H1 (cell line): ENCODE measurements at places on chromosomes 1 and 21. TPM values are rescaled to one million over a fixed set of nuclear protein-coding genes. Genes with fewer than 3 reads are reported as not detected.
A peak's percentile ranks its signal among the peaks of the same experiment; 100 is the strongest.

RNF223 gene
- not detected in 2 replicates for total RNA-seq

CHI3L2 gene
- total RNA-seq: not detected in 2 replicates

RGS7 gene
- 2.1 and 3.0 TPM in 2 replicates for total RNA-seq

ARHGEF2 gene
- 68.3 and 80.5 TPM in 2 replicates for total RNA-seq

SRRM1 gene
- total RNA-seq: 230 and 255 TPM in 2 replicates

GUCA2A gene
- not detected in 2 replicates for total RNA-seq

S100A7 gene
- not detected in 2 replicates for total RNA-seq

DNA sequence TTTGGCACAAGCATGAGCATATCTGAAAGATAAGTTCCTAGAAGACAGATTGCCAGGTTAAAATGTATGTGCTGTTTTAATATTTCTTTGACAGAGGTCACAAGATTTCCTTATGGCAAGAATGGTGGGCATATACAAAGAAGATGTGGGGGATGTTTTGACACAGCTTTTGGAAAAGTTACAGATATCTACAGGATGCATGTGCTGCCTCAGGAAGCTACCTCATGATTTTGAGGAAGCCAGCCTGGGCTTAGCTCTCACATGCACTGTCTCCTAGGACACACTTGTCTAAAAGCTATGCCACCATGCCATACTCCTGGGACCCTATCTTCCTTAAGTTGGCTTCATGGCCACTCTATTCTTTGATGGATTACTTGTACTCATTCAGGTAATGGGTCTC, 99.9 kb downstream of the C1orf94 start:
- no peak for DNase-seq

- no peak for DNase-seq
These were observed 189.4 kb upstream of the PALMD start for GRCh38 chr1:99456536-99456935.

DNA sequence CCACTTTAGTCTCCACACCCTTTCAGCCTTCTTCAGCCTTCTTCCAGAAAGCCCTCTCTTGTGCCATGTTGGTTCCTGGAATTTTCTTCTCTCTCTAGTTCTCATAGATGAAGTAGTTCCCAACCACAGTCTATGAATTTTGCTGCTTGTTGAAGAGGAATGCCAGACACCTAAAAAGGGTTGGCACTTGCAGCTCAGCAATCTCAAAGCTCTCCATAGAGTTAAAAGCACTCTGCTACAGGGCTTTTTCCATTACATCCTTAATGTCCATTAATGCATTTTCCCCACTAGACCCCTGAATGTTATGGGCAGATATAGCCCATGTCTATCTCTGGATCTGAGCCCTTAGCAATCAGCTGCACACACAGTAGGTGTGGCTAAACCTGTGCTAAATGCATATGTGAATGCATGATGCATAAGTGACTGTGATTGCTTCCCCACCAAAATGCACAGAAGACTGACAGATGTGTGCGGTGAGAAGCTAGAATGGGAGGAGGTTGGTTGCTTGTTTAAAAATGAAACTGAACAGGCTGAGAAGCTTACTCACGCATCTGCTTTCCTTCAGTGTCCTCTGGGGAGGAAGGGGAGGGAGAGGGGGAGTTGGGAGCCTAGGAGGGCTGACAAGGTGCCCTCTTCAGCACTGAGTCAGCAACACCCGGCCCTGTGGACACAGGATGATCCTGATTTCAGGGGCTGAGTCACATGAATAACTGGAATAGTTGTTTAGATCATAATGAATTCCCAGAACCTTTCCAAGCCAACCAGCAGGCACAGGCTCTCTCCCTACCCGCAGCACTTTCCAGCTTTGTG, 146.1 kb upstream of the FGGY start:
- no peak for DNase-seq

DNA sequence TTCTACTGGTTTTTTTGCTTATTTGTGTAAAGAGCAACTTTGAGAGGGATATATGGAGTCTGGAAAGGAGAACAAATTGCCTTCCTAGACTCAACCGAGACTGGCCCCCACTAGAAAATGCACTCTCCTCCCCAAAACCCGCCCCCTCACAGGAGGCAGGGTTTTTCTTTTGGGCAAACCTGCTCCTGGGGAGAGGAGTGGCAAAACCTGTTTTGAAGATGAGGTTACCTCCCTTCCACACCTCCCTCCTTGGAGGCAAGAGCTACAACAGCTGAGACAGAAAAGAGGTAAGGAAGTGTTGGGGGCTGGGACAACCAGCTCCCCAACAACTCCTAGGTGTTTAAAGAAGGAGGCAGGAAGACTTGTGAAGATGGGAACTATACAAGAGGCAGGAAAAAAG, at the start of gene BNIPL:
TSS of gene BNIPL (plus strand) at position 231 of the 400 bp plus-strand sequence. CDS start at position 371, 140 bp downstream.
- no peak for DNase-seq

GRCh38 chr1:36882536-36883285, 151.6 kb downstream of the GRIK3 start:
- DNase-seq: peak; percentile 23

- DNase-seq: no peak
These were observed 32.9 kb downstream of the RASAL2 start for GRCh38 chr1:178126741-178127185.

GRCh38 chr1:54108156-54108555, 44.6 kb downstream of the CDCP2 start:
- no peak for DNase-seq

DNA sequence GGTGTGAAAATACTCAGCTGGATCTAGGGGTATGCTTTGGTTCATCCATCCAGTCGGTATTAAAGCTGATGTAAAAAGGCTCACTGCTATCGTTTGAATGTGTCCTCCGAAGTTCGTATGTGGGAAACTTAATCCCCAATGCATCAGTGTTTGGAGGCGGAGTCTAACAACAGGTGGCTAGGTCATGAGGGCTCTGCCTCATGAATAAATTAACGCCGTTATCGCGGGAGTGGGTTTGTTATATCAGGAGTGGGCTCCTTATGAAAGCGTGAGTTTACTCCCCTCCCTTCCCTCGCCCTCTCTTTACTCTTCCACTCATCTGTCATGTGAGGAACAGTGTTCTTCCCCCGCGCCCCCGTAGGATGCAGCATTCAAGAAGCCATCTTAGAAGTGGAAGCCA, 48.9 kb upstream of the ZNF281 start:
- no peak for DNase-seq

GRCh38 chr1:10250663-10251062, 40.3 kb downstream of the KIF1B start:
- no peak for DNase-seq

DNA sequence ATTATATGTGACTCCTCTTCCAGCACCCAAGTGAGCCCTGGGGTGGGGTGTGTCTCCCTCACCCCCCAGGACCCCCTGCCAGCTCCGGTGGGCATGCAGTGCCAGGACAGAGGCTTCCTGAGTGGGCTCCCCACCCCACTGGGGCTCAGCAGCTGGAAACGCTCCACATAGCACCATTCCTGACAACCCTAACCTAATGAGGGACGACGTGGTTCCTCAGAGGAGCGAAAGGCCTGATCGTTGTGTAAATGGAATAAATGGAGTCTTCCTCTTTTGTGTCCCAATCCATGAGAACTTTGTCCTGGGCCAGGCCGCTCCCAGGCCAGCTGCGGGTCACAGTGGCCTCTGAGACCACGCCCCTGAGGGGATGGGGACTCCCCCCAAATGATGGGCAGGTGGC, 1.8 kb upstream of the TSPEAR start:
- DNase-seq: no peak

- no peak for DNase-seq
These were observed 119.8 kb upstream of the PTGFR start for GRCh38 chr1:78370779-78371482.

GRCh38 chr1:40267767-40268187, 9.7 kb downstream of the ZMPSTE24 start:
- DNase-seq: no peak

DNA sequence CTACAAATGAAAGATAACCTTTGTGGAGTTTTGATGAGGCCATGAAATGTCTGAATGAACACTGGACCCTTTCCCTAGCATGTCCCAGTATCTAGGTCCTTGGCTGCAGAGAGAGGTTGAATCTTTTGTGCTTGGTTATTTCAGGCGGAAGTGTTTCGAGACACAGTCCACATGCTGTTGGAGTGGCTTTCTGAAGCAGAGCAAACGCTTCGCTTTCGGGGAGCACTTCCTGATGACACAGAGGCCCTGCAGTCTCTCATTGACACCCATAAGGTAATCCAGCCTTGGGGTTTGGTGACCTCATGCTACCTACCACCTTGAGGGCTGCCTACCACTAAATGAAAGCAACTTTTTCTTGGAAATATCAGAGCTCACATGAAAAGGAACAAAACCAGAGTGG, 38.9 kb upstream of the BMP8A start:
- no peak for DNase-seq
